ENCODE measurements at places on chromosomes 7 and 10.

DNA sequence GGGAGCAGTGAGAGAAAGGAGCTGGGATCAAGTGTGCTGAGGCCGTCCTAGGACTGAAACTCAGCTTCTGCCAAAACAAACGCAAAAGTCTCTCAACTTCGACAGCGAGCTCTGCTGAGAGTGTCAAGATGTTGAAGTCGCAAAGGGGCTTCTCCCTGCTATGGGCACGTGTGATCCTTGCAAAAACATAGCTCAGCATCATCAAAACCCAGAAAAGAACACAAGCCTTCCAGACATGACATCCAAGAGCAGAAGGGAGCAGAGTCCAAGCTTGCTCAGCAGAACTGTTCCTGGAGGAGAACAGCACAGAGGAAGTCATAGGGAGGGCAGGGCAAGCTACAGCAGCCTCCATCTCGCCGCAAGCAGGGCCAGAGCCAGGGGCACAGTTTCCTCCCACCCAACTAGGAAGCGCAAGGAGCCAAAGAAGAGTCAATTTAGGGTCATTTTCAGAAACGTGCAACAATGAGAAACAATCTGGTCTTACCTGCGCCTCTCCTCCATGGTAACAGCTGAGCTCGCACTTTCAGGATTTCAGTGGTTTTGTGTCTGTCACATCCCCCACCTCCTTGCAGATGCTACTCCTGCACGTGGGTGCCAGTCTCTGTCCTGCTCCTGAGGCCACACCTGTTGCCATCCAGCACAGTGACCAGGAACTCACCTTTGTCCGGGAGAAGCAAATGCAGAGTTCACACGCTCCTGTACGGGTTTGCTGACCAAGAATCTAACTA, 113.9 kb downstream of the DIP2C start:
- DNase-seq = no peak

- DNase-seq = no peak
Observed at GRCh38 chr7:102132209-102132752, 154.4 kb upstream of the SH2B2 start.

- DNase-seq = no peak
Observed at GRCh38 chr7:15607529-15608210, 45.9 kb upstream of the AGMO start.

- no peak for DNase-seq
Observed at GRCh38 chr10:61130366-61130765, 186.4 kb upstream of the RHOBTB1 start.

- no peak for DNase-seq
Observed at GRCh38 chr10:36788152-36788551, 337.2 kb upstream of the ANKRD30A start.

DNA sequence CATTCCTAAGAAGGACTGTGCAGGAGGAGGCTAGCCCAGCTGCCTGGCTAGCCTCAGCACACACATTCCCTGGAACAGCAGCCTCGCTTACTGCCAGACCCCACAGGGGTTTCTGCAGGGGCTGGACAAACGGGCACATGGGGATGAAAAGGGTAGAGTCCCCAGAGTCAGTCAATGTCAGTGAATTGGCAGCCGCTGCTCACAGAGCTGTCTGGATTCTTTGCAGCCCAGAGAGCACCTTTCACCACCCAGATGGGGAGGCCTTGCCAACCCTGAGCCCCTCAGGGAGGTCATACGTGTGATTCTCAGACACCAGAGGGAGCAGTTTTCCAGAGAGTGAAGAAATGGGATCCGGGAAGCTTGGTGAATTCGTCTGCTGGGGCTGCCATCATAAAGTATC, 143.3 kb downstream of the KCNMA1 start:
- no peak for DNase-seq
